Peyer's patch (tissue), 4 donors: ENCODE measurements at places on chromosomes 11 and 22. TPM values are rescaled to one million over a fixed set of nuclear protein-coding genes. Genes with fewer than 3 reads are reported as not detected.
A peak's percentile ranks its signal among the peaks of the same experiment; 100 is the strongest.

DNA sequence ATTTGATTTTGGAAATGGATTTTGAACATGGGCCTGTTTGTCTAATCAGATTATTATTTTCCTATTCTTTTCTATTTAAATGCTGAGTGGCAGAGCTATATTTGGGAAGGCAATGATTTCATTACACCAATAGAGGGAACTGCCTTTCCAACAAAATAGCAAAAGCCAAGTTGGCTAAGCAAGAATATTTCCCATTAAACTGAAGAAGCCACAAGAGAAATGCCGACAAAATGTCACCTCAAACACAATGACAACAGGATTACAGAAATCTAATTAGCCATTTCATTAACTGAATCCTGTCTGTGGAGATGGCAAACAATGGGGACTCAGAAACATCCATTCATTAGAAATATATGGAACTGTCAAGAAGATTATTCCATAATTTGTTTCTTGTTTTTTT is 1593.1 kb upstream of the RAG2 start:
- DNase-seq, result no peak
- H3K27ac ChIP-seq, result no peak overlapping the region

- DNase-seq, result peak; percentile 18
- no peaks in the 10 kb centered on the region for H3K4me1 ChIP-seq
- H3K27me3 ChIP-seq, result no peaks in the 10 kb centered on the region
- no peak overlapping the region for H3K27ac ChIP-seq
Observed at GRCh38 chr22:45101515-45102227, 62.1 kb upstream of the NUP50 start.

DNA sequence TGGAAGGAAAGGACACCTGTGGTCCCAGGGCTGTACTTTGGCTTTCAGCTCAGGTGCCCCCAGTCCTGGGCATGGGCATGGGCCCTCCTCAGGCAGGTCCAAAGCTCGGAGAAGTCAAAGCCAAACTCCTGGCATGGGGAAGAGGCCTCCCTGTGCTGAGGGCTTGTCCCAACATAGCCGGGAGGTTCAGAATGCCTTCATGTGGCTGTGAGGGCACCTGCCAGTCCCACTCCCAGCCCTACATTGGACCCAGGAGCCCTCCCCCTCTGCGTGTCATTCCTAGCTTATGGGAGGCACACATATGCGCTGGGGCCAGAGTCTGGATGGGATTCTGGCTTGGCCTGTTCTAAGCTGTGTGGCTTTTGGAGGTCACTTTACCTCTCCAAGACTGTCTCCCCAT is 1.0 kb upstream of the KLHL35 start:
- peaks cover 13% of the 10 kb centered on the region for H3K4me1 ChIP-seq
- H3K4me3 ChIP-seq, result no peak overlapping the region
- H3K36me3 ChIP-seq, result no peaks in the 10 kb centered on the region
- no peak for DNase-seq
- H3K27ac ChIP-seq, result no peak overlapping the region

GRCh38 chr11:65862941-65863888 is 3.0 kb downstream of the MUS81 start:
- no peak overlapping the region for H3K4me3 ChIP-seq
- H3K4me1 ChIP-seq, result no peaks in the 10 kb centered on the region
- H3K27me3 ChIP-seq, result no peaks in the 10 kb centered on the region
- no peak for DNase-seq
- no peaks in the 10 kb centered on the region for H3K36me3 ChIP-seq
- H3K27ac ChIP-seq, result no peak overlapping the region

DNA sequence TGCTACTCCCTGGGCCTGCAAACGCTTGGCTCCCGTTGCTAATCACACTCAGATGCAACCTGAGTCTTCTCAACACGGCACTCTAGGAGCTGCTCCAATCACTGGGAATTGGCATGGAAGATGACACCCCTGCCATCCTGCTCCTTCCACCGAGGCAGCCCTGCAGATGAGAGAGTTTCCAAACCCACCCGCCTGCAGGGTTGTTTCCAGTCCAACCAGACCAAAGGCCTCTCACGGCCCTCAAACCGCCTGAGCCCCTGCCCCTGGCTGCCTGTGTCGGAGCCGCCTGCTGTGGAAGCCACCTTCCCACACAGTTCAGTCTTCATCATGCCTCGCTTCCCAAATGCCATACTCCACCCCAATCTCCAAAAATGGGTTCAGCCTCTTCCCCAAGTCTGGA is 36.8 kb upstream of the TP53I11 start:
- no peak overlapping the region for H3K4me3 ChIP-seq
- no peak overlapping the region for H3K27ac ChIP-seq
- H3K36me3 ChIP-seq, result no peaks in the 10 kb centered on the region
- no peak for DNase-seq
- no peaks in the 10 kb centered on the region for H3K4me1 ChIP-seq

GRCh38 chr11:102590276-102591049 is 34.7 kb downstream of the MMP20 start:
- no peak overlapping the region for H3K27ac ChIP-seq
- H3K4me1 ChIP-seq, result no peaks in the 10 kb centered on the region
- DNase-seq, result no peak
- no peak overlapping the region for H3K4me3 ChIP-seq
- H3K27me3 ChIP-seq, result no peaks in the 10 kb centered on the region
- no peaks in the 10 kb centered on the region for H3K36me3 ChIP-seq

DNA sequence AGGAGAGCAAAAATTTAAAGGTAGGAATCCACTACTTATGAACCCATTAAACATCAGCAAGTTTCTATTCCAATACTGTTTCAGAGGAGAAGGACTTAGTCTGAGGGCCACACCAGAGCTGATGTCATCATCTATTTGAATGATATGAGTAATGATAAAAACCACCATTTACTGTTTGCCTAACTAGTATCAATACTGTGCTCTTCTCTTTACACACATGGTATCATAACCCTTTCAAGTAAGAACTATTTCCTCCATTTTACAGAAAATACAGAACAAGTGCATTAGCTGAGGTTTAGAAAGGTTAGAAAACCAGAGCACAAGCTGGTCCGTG is 651.3 kb upstream of the KIRREL3 start:
- no peak for DNase-seq
- no peaks in the 10 kb centered on the region for H3K36me3 ChIP-seq
- H3K27ac ChIP-seq, result no peak overlapping the region
- no peak overlapping the region for H3K4me3 ChIP-seq
- no peaks in the 10 kb centered on the region for H3K27me3 ChIP-seq
- H3K4me1 ChIP-seq, result no peaks in the 10 kb centered on the region

GRCh38 chr11:112163875-112164685 is at the start of gene IL18:
Gene IL18, minus strand, starts transcription at chr11:112164094. Its CDS starts 9,041 bp downstream, at chr11:112155053.
- DNase-seq, result no peak
- no peaks in the 10 kb centered on the region for H3K4me1 ChIP-seq
- H3K4me3 ChIP-seq, result peak within 1 kb of the TSS; percentile 41
- no peaks in the 10 kb centered on the region for H3K36me3 ChIP-seq
- peak within 1 kb of the TSS; percentile 67 for H3K27ac ChIP-seq

DNA sequence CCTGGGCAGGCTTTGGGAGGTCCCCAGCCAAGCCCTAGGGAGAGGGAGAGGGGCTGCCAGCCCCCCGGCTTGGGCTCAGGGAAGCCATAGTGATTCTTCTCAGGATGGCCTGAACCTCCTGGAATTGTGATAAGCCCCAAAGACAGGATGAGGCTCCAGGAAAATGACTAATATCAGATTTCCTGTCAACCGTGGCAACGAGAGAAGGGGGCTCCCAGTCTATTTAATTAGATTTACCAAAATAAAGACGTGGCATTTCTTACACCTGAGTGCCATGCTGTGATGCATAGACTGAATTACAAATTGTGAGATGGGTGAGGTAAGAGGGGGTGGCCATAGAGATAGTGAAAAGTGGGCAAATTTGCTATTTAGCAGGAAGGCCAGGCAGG is 20.4 kb downstream of the SERPINH1 start:
- peak overlapping the region; percentile 86 for H3K27ac ChIP-seq
- DNase-seq, result no peak
- no peaks in the 10 kb centered on the region for H3K27me3 ChIP-seq
- peak overlapping the region; percentile 71 for H3K4me3 ChIP-seq

DNA sequence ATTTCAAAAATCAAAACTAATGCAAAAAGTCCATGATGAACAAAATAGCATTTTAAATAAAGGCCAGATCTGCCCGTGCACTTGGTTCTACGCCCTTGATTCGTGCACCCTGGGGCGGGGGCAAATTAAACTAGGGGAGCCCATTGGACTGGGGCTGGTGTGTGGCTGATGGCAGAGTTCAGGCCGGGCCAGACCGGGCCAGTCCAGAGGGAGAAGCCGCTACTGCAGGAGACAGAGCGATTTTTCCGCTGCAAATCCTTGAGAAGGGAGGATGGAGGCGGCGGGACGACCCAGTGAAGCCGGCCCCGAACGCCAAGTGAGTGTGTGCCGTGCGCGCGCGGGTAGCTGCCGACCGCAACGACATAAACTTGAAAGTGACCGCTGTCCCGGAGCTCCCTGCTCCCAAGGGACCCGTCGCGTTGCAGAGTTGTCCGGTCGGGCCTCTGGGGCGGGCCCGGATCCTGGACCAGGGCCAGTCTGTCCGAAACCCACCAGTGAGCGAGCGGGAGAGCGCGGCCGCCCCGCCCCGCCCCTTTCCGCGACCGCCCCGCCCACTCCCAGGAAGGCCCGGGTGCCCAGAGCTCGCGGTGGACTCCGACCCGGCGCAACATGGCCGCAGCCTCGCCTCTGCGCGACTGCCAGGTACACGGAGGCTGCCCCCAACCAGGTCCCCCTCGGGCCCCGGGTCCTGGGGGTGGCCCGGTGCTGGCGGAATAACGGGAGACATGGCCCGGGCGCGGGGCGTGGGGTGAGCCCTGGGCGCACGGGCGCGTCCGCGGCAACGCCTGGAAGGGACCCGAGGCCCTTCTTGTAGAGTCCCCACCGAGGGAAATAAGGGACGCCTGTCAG is at the start of gene TTC38:
TTC38 (plus strand) TSS at position 578 of the 849 bp plus-strand sequence; CDS start at position 610, 32 bp downstream.
- H3K36me3 ChIP-seq, result peaks cover 23% of the 10 kb centered on the region
- peak; percentile 96 for DNase-seq
- H3K4me1 ChIP-seq, result no peaks in the 10 kb centered on the region
- peak within 1 kb of the TSS; percentile 72 for H3K4me3 ChIP-seq

- no peak overlapping the region for H3K4me3 ChIP-seq
- no peak for DNase-seq
- H3K4me1 ChIP-seq, result no peaks in the 10 kb centered on the region
- H3K27ac ChIP-seq, result no peak overlapping the region
Observed at GRCh38 chr11:70636659-70637058, 238.3 kb downstream of the CTTN start.

- H3K27me3 ChIP-seq, result no peaks in the 10 kb centered on the region
- no peak overlapping the region for H3K4me3 ChIP-seq
- no peaks in the 10 kb centered on the region for H3K4me1 ChIP-seq
- no peak overlapping the region for H3K27ac ChIP-seq
- H3K36me3 ChIP-seq, result no peaks in the 10 kb centered on the region
Observed at GRCh38 chr22:49380828-49381114, 446.9 kb downstream of the BRD1 start.

DNA sequence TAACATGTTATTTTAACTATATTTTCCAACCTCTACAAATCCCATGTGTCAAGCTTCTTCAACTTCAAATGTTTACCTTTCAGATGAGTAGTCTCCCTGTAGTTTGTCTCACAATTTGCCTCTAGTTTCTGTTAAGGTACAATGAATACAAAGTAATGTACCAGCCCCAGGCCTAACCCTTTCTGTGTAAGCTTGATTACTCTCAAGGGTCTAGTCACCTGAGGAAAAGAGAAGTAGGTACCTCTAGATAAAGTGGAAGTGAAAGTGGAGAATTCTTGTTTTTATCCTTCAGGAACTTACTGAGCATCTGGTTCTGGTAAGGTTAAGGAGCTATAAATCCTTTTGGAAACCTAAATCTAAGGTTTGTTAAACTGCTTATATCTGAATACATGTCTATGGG is at the start of gene OR51A7:
OR51A7 (plus strand) TSS at position 300 of the 400 bp plus-strand sequence. CDS start 3,587 bp downstream, outside the sequence.
- H3K4me1 ChIP-seq, result no peaks in the 10 kb centered on the region
- no peaks in the 10 kb centered on the region for H3K27me3 ChIP-seq
- H3K27ac ChIP-seq, result no peak within 1 kb of the TSS

GRCh38 chr22:17213976-17214375 is 5.3 kb downstream of the ADA2 start:
- H3K36me3 ChIP-seq, result no peaks in the 10 kb centered on the region
- no peaks in the 10 kb centered on the region for H3K27me3 ChIP-seq
- H3K4me1 ChIP-seq, result no peaks in the 10 kb centered on the region
- H3K27ac ChIP-seq, result no peak overlapping the region
- DNase-seq, result peak; percentile 68
- no peak overlapping the region for H3K4me3 ChIP-seq

- no peaks in the 10 kb centered on the region for H3K36me3 ChIP-seq
- H3K27ac ChIP-seq, result no peak overlapping the region
- DNase-seq, result no peak
- no peak overlapping the region for H3K4me3 ChIP-seq
- no peaks in the 10 kb centered on the region for H3K4me1 ChIP-seq
Observed at GRCh38 chr11:111098091-111098490, 147.4 kb upstream of the POU2AF2 start.

DNA sequence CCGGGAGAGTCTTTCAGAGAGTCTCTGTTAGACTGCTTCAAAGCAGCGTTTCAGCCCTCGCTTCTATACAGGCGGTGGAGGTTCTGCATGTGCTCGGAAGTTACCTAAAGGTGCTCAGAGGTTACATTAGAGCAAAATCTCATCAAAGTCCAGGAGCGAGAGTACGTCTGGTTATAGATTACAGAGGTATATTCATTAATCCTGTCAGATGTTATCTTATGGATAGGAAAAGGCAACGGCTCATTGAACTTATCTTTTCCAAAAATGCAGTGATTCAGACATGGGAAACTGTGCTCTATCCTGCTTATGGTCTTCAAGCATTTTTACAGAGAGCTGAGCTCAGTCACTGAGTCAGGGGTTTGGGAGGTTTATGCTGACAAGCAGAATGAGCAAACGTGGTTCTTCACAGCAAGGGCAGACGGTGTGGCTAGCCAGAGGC is 9.1 kb upstream of the ZBED5 start:
- no peak overlapping the region for H3K27ac ChIP-seq
- H3K36me3 ChIP-seq, result no peaks in the 10 kb centered on the region
- H3K4me3 ChIP-seq, result no peak overlapping the region
- H3K4me1 ChIP-seq, result no peaks in the 10 kb centered on the region
- H3K27me3 ChIP-seq, result no peaks in the 10 kb centered on the region

The SCGB1D2 gene
- not detected for total RNA-seq

The BTBD18 gene
- total RNA-seq, result not detected

The C11orf91 gene
- total RNA-seq, result not detected
